PC-3 (cell line): ENCODE measurements at places on chromosomes 2 and 18. TPM values are rescaled to one million over a fixed set of nuclear protein-coding genes. Genes with fewer than 3 reads are reported as not detected.
A peak's percentile ranks its signal among the peaks of the same experiment; 100 is the strongest.

DNA sequence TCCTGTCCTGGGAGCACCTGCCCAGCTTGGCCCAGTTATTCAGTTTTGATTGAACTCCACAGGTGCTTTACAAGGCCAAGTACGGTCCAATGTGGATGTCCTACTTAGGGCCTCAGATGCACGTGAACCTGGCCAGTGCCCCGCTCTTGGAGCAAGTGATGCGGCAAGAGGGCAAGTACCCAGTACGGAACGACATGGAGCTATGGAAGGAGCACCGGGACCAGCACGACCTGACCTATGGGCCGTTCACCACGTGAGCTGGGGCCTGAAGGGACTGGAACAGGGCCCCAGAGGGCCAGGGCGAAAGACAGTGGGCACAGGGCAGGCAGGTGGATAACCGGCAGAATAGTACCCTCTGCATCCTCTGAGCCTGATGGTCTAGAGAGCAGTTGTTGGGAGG lies 22.1 kb downstream of the PRKAG3 start:
- H3K27ac ChIP-seq: no peak overlapping the region
- H3K27me3 ChIP-seq: no peaks in the 10 kb centered on the region
- no peak for DNase-seq
- no peaks in the 10 kb centered on the region for H3K36me3 ChIP-seq
- H3K4me3 ChIP-seq: no peak overlapping the region

GRCh38 chr2:23342075-23342474 lies 42.9 kb upstream of the KLHL29 start:
- no peak overlapping the region for H3K27ac ChIP-seq
- DNase-seq: no peak
- H3K27me3 ChIP-seq: peaks cover 53% of the 10 kb centered on the region
- no peak overlapping the region for H3K4me3 ChIP-seq
- no peaks in the 10 kb centered on the region for H3K36me3 ChIP-seq
- H3K4me1 ChIP-seq: no peaks in the 10 kb centered on the region

DNA sequence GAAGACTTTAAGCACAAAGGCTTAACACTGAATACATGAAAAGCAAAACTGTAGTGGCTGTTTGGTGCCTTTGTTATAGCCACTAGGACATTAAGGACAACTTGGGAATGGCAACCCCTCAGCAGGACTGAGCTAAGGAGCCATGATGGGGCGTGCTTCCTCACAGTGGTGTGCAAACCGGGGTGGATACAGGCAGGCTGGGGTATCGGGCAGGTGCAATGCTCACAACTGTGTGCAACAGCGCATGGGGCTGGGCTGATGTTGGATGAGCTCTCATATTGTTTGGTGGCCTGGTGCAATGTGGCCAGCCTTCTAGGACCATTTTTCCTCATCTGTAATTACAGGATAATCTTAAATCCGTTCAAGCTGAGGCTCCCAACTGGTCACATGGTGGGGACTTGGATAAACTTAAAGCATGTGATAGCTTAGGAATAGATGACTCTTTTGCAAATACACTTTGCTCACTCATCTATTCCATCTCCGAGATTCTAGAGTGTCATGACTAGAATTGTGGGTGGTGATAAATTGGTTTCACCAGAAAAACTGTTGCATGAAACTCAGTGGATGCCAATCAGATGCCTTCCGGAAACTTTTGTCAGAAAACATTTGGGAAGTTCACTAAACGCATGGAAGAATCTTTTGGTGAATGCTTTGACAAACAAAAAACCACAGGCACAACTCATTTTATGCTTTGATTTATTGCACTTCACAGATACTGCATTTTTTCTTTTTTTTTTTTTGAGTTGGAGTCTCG lies 116.5 kb downstream of the PXDN start:
- peaks cover 75% of the 10 kb centered on the region for H3K4me1 ChIP-seq
- no peak for DNase-seq

GRCh38 chr2:46824611-46825010 lies 91.0 kb downstream of the MCFD2 start:
- no peaks in the 10 kb centered on the region for H3K4me1 ChIP-seq
- H3K4me3 ChIP-seq: no peak overlapping the region
- no peak overlapping the region for H3K27ac ChIP-seq
- no peaks in the 10 kb centered on the region for H3K36me3 ChIP-seq

DNA sequence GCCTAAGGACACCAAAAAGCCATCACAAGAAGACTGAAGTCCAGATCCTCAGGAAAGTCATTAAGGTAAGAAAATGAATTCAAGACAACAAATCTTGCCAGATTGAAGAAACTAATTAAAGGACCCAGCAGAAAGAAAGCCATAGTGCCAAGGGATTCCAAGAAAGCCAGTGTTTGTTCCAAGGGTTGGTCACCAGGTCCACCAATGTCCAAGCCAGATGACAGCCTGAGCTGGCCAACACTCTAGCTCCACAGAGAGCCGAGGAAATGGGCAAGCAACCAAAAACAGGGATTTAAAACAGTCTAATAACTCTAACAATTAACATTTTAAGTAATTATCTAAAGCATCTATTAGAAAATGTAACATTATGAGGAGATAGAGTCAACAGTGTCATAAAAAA lies 49.2 kb downstream of the DNER start:
- no peak overlapping the region for H3K27ac ChIP-seq
- no peak overlapping the region for H3K4me3 ChIP-seq
- no peaks in the 10 kb centered on the region for H3K36me3 ChIP-seq
- no peak for DNase-seq
- H3K4me1 ChIP-seq: peaks cover 20% of the 10 kb centered on the region

GRCh38 chr18:8889489-8889888 lies 184.1 kb downstream of the MTCL1 start:
- no peak overlapping the region for H3K4me3 ChIP-seq
- peak overlapping the region; percentile 24 for H3K27ac ChIP-seq
- H3K4me1 ChIP-seq: peaks cover 28% of the 10 kb centered on the region
- H3K27me3 ChIP-seq: no peaks in the 10 kb centered on the region

GRCh38 chr2:220310451-220310861 lies 683.0 kb downstream of the SLC4A3 start:
- no peaks in the 10 kb centered on the region for H3K36me3 ChIP-seq
- no peak overlapping the region for H3K27ac ChIP-seq
- no peak overlapping the region for H3K4me3 ChIP-seq

- no peaks in the 10 kb centered on the region for H3K27me3 ChIP-seq
- DNase-seq: no peak
- no peaks in the 10 kb centered on the region for H3K36me3 ChIP-seq
- H3K4me3 ChIP-seq: no peak overlapping the region
- no peaks in the 10 kb centered on the region for H3K4me1 ChIP-seq
- H3K27ac ChIP-seq: no peak overlapping the region
Observed at GRCh38 chr18:52764316-52764715, 424.3 kb downstream of the DCC start.

DNA sequence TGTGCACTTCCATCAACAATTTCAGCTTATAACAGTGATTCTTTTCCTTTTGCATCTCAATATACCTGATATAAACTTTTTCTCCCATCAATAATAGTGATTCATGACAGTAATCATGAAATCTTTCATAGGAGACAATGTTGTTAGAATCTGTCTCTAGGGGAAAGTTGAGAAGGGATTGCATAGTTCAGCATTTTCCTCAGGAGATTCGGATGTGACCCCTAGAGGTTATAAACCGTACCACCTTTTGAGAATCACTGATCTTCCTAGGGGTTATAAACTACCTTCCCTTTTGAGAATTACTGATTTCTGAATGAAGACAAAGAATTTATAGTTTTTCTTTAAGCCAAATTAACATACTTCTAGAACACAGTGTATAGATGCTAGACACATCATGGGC lies 53.0 kb upstream of the GALNT3 start:
- H3K4me3 ChIP-seq: no peak overlapping the region
- H3K27me3 ChIP-seq: no peaks in the 10 kb centered on the region
- no peaks in the 10 kb centered on the region for H3K36me3 ChIP-seq

GRCh38 chr2:109287413-109287812 lies 158.4 kb downstream of the SH3RF3 start:
- H3K27ac ChIP-seq: no peak overlapping the region
- H3K27me3 ChIP-seq: no peaks in the 10 kb centered on the region
- H3K4me3 ChIP-seq: no peak overlapping the region
- H3K4me1 ChIP-seq: no peaks in the 10 kb centered on the region
- DNase-seq: no peak

- H3K27me3 ChIP-seq: no peaks in the 10 kb centered on the region
- no peak overlapping the region for H3K27ac ChIP-seq
- peaks cover 18% of the 10 kb centered on the region for H3K4me1 ChIP-seq
Observed at GRCh38 chr2:123500346-123500745, 524.7 kb upstream of the CNTNAP5 start.

DNA sequence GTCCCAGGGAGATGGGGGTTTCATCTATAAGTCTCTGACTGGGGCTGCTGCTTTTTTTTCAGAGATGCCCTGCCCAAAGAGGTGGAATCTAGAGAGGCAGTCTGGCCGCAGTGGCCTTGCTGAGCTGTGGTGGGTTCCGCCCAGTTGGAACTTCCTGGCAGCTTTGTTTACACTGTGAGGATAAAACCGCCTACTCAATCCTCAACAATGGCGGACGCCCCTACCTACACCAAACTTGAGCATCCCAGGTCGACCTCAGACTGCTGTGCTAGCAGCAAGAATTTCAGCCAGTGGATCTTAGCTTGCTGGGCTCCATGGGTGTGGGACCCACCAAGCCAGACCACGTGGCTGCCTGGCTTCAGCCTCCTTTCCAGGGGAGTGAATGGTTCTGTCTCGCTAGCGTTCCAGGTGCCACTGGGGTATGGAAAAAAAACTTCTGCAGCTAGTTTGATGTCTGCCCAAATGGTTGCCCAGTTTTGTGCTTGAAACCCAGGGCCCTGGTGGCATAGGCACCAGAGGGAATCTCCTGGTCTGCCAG lies 152.6 kb upstream of the CYP26B1 start:
- no peaks in the 10 kb centered on the region for H3K4me1 ChIP-seq
- H3K27ac ChIP-seq: no peak overlapping the region
- H3K36me3 ChIP-seq: no peaks in the 10 kb centered on the region
- H3K27me3 ChIP-seq: no peaks in the 10 kb centered on the region
- no peak for DNase-seq

GRCh38 chr2:168710754-168711467 lies 91.5 kb upstream of the NOSTRIN start:
- DNase-seq: no peak
- H3K27ac ChIP-seq: no peak overlapping the region
- no peak overlapping the region for H3K4me3 ChIP-seq
- H3K27me3 ChIP-seq: no peaks in the 10 kb centered on the region

- H3K27ac ChIP-seq: no peak overlapping the region
- H3K4me3 ChIP-seq: no peak overlapping the region
- H3K27me3 ChIP-seq: no peaks in the 10 kb centered on the region
- peak; percentile 20 for DNase-seq
Observed at GRCh38 chr2:181231151-181231550, 226.0 kb upstream of the ITGA4 start.

GRCh38 chr2:20666304-20667150 lies at the start of gene GDF7:
GDF7 (plus strand) TSS chr2:20667144; CDS start chr2:20667240, 96 bp downstream.
- no peak within 1 kb of the TSS for H3K27ac ChIP-seq
- no peak for DNase-seq
- no peak within 1 kb of the TSS for H3K4me3 ChIP-seq
- peaks cover 43% of the 10 kb centered on the region for H3K27me3 ChIP-seq
- no peaks in the 10 kb centered on the region for H3K4me1 ChIP-seq

GRCh38 chr2:168256448-168256847 lies 9.1 kb upstream of the STK39 start:
- no peak overlapping the region for H3K27ac ChIP-seq
- no peaks in the 10 kb centered on the region for H3K27me3 ChIP-seq
- no peak overlapping the region for H3K4me3 ChIP-seq

DNA sequence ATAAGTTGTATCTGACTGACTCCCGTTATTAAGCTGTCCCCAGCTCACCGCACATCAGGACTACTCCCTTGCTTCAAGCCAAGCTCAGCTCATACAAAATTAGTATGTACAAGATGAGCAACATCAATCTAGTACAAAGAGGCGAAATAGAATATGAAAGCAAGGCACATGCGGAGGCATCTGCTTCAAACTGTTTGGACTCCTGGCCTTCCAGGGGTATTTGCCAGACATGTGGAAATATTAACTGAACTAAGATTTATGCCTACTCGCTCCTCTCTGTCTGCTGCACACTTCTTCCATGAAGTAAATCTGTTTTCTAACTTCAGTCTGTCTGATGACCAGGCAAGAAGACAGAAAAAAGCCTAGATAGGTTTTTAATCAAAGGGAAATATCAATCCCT lies 499.8 kb downstream of the PID1 start:
- H3K36me3 ChIP-seq: no peaks in the 10 kb centered on the region
- no peak overlapping the region for H3K27ac ChIP-seq
- DNase-seq: no peak
- 0 out of 2 replicates have a peak, but pooled peaks cover 17% of the 10 kb centered on the region for H3K27me3 ChIP-seq
- no peak overlapping the region for H3K4me3 ChIP-seq

GRCh38 chr2:129050101-129050500 lies 731.4 kb upstream of the HS6ST1 start:
- DNase-seq: no peak
- no peaks in the 10 kb centered on the region for H3K4me1 ChIP-seq
- H3K36me3 ChIP-seq: no peaks in the 10 kb centered on the region
- no peak overlapping the region for H3K4me3 ChIP-seq

- peak; percentile 82 for DNase-seq
- peak overlapping the region; percentile 17; the same call in 1 of the 2 replicates for H3K27ac ChIP-seq
- no peaks in the 10 kb centered on the region for H3K36me3 ChIP-seq
- H3K4me1 ChIP-seq: peaks cover 16% of the 10 kb centered on the region
Observed at GRCh38 chr2:225668606-225669266, 269.2 kb downstream of the NYAP2 start.

DNA sequence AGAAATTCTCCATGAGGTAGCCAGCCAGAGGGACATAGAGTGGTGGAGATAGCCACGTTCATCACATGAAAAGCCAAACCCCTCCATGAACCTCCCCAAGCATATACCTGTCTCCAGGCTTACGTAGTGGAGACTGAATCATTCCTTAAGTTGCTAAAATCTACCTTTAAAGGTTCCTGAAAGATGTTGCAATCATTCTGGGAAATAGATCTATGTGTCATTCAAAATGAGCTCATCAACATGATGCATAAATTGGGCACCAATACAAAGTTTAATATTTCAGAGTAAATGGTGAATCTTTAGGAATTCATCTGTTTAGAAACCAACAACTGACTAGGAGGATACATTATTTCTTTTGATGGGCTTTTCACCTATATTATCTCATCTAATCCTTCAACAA lies 362.6 kb upstream of the ID2 start:
- peaks cover 11% of the 10 kb centered on the region for H3K4me1 ChIP-seq
- DNase-seq: peak; percentile 85

RAMP1 gene
- 210 and 248 TPM in 2 replicates for total RNA-seq

GAREM2 gene
- total RNA-seq: 1.4 and 1.8 TPM in 2 replicates

ITPRID2 gene
- 113 and 145 TPM in 2 replicates for total RNA-seq

DARS1 gene
- total RNA-seq: 56.7 and 78.6 TPM in 2 replicates

OSBPL6 gene
- total RNA-seq: 2.8 and 4.0 TPM in 2 replicates

IGFBP5 gene
- total RNA-seq: 140 and 157 TPM in 2 replicates

TSPYL6 gene
- total RNA-seq: not detected in 2 replicates

OSR1 gene
- total RNA-seq: 30.6 and 33.5 TPM in 2 replicates

MAP3K19 gene
- total RNA-seq: not detected in 2 replicates

DYSF gene
- 13.0 and 18.8 TPM in 2 replicates for total RNA-seq

SAG gene
- 0.17 TPM in 1 of 2 replicates, not detected in the other for total RNA-seq

EMILIN1 gene
- total RNA-seq: 0.69 and 0.75 TPM in 2 replicates

MORN2 gene
- 9.6 and 24.4 TPM in 2 replicates for total RNA-seq

UGT1A10 gene
- total RNA-seq: 0.46 TPM in 1 of 2 replicates, not detected in the other

TEKT4 gene
- total RNA-seq: not detected in 2 replicates

STARD6 gene
- total RNA-seq: not detected in 2 replicates

ATAD2B gene
- 8.6 TPM in 2 replicates for total RNA-seq

HAAO gene
- total RNA-seq: not detected in 2 replicates
